ENCODE measurements at places on chromosomes 11 and 22. TPM values are rescaled to one million over a fixed set of nuclear protein-coding genes. Genes with fewer than 3 reads are reported as not detected.

IRAG1 gene
- 281 TPM for total RNA-seq

MAPK8IP1 gene
- 10.4 TPM for total RNA-seq

PGGHG gene
- total RNA-seq = 54.2 TPM

GRCh38 chr11:1295591-1295990 lies 13.8 kb downstream of the TOLLIP start:
- no peak for DNase-seq
- peaks cover 8% of the 10 kb centered on the region for H3K4me1 ChIP-seq
- H3K27ac ChIP-seq = no peak overlapping the region
- peaks cover 33% of the 10 kb centered on the region for H3K36me3 ChIP-seq

- H3K36me3 ChIP-seq = peaks cover 7% of the 10 kb centered on the region
- peaks cover 13% of the 10 kb centered on the region for H3K4me1 ChIP-seq
- DNase-seq = no peak
These were observed 2.4 kb downstream of the CCS start for GRCh38 chr11:66595245-66595904.

GRCh38 chr11:1656670-1657069 lies 27.1 kb downstream of the KRTAP5-5 start:
- no peaks in the 10 kb centered on the region for H3K4me1 ChIP-seq
- no peak overlapping the region for H3K4me3 ChIP-seq
- H3K27ac ChIP-seq = no peak overlapping the region
- DNase-seq = no peak

Data from thoracic aorta (tissue), 2 donors.